ENCODE measurements at places on chromosomes 4 and X. TPM values are rescaled to one million over a fixed set of nuclear protein-coding genes. Genes with fewer than 3 reads are reported as not detected.

- ATAC-seq: no peak
Measured at GRCh38 chr4:45650545-45650944, 473.3 kb downstream of the GABRG1 start.

The FRMPD4 gene
- total RNA-seq: 2.5 TPM

DNA sequence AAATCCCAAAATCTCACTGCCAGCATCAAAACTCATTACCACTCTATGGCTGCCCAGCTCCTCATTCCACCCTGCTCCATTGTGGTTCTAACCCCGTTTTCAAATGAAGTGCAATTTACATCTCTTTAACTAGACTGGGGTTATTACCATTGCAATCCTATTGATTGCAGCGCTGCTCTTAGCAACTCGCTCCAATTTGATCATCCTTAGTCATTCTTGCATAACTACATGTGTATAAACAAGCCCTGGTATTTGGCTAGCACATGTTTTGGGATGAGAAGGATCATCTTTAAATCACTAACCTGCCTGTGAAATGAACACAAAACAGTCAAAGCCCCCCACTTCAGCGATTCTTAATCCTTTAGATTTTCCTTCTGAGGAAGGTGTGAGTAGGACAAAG lies 340.1 kb upstream of the PPARGC1A start:
- ATAC-seq: peak; percentile 41

- no peak for ATAC-seq
Measured at GRCh38 chrX:48940404-48940955, 16.9 kb downstream of the OTUD5 start.

DNA sequence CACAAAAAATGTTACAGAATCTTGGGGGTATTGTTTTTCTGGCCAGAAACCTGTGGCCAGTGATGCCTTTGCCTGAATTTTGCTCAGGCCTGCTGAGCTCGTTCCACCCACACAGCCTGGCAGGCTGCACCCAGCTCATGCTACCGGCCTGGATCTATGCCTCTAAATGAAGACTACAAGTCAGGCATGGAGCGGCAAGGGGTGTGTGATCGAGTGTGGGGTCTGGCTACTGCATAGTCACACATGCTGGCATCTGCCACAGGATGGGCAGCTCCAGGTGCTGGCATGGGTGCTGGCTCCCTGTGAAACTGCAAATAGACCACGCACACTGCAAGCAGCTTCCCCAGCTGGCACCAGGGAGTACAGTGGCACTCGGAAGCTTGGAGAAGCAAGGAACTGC lies 323.1 kb upstream of the POU3F4 start:
- no peak for ATAC-seq

The SPARCL1 gene
- total RNA-seq: 111 TPM

DNA sequence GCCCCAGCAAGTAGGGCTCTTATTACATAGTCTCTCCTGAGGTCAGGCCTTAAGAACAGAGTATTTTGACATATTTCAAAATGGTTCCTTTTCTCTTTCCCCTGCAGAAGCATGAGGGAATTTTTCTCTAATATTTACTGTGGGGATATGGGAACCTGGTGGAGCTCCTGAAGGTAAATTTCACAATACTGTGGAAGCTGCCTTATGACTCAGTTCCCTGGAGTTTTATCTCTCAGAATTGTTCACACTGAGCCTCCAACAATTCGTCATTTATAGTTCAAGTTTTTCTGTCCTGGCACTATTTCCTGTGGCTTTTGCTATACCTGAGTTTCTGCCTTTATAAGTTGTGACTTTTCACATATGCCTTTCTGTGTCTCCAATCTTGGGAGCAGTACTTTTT lies 607.2 kb upstream of the NDST4 start:
- ATAC-seq: no peak

DNA sequence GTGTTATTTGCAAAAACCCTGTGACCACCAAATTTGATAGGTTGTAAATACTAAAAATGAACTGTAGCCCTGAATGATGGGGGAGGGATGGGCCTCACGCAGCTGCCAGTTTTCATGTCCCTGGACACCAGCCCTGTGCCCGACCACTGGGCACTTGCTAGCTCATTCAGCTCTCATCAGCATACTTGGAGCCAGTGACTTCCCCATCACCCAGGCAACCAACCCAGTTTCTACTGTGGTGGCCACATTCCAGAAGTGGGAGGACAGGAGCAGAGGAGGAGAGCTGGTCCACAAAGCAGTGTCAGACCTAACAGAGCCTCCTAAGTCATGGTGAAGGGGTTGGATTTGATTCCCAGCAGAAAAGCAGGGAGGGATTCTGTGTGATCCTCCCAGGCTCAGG lies 128.2 kb downstream of the CPEB2 start:
- ATAC-seq: no peak

The SMIM31 gene
- 0.28 TPM for total RNA-seq

GRCh38 chrX:43121637-43122036 lies 343.7 kb upstream of the PPP1R2C start:
- ATAC-seq: no peak

GRCh38 chr4:124121461-124121971 lies 591.0 kb downstream of the ANKRD50 start:
- no peak for ATAC-seq

DNA sequence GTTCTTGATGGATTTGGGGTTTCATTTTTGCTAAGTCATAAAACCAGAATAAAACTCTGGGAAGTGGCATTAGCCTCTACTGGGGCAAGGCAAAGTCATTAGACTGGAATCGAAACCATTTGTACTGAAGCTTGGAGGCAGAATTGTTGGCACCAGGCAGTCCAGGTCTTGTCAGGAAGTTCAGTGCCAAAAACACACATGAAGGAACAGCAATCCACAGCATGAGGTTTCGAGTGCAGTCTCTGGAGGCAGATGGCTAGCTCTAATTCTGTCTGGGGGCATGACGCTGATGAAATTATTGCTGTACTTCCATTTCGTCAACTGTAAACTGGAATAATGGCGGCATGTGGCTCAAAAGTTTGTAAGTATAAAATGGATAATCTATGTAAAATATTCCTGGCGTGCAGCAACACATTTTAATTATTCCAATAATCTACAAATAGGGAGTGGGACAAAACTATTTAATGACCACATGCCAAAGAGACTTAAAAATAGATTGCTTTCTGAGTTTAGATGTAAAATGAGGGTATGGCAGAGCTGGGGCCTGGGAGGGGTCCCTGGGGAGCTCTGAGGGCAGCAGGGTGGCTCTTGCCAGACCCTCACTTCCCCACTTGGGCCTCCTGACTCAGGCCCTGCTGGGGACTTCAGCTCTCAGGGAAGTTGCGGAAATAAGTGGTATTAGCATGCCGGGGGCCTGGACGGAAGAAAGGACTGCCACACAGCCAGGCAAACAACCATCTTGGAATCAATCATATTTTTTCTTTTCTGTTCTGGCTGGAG lies 18.8 kb upstream of the CENPU start:
- ATAC-seq: no peak

DNA sequence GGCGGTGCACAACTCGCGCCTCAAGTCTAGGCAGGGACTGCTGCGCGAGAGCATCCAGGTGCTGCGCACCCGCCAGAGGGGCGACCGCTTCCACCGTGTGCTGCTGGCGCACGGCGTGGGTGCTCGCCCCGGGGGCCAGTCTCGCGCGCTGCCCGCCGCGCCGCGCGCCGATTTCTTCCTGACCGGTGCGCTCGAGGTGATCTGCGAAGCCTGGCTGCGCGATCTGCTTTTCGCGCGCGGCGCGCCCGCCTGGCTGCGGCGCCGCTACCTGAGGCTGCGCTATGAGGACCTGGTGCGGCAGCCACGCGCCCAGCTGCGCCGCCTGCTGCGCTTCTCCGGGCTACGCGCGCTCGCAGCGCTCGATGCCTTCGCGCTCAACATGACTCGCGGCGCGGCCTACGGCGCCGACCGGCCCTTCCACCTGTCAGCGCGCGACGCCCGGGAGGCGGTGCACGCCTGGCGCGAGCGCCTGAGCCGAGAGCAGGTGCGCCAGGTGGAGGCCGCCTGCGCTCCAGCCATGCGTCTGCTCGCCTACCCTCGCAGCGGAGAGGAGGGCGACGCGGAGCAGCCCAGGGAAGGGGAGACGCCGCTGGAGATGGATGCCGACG lies 1.3 kb downstream of the CHST7 start:
- ATAC-seq: peak; percentile 60

DNA sequence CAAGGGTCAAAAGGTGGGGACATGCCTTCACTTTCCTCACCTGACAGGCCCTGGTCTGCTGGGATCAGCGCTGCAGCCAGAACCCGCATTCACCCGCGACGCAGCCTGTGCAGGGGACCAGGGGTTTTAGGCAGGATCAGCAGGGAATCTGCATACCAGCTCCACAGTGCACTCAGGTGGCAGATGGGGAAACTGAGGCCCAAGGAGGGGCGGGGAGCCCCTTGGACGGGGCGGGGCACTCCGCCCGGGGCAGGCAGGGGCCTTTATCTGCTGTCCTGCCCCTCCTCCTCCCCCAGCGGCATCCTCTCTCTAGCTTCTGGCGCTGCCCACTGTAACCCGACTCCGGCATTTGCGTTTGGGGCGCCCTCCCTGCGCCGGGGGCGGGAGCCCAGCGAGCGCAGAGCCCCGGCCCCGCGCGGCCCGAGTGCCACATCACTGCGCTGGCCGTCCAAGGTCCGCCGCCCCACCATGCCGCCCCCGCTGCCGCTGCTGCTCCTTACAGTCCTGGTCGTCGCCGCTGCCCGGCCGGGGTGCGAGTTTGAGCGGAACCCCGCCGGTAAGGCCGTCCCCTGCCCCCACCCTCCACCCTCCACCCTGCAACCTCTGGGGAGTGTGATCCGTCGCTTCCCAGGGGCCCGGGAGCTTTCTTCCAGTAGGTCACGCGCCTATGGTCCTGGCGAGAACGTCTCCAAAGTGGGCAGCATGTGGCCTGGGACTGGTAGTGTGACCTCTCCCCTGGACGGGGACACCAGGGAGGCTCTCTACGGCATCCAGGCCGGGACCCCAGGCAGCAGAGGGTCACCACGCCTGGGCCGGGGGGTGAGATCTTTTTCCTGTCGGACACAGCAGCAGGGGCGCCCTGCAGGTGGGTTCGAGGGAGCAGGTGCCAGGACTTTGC lies at the start of gene CPZ:
Gene CPZ (plus strand): TSS at position 400 of the 898 bp plus-strand sequence. CDS start 69 bp downstream, at position 469.
- peak; percentile 75 for ATAC-seq

DNA sequence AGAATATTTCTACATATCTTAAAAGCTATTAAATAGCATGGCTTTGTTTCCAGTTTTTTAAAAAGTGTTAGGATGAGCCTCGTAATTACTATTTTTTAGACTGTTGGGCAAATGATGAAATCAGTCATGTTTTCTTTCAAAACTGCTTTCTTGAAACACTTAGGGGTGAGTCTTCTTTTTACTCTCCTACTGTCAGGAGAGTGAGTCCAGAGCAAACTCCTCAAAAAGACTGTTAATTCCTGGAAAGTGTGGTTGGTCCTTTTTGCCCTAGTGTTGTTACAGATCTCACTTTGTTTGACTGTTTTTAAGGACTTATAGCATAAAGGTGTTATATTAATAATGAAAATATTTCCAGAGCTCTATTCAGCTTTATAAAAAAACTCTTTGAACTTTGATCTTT lies 6.3 kb downstream of the GSTCD start:
- ATAC-seq: no peak

GRCh38 chrX:151505796-151506195 lies 57.7 kb upstream of the PASD1 start:
- no peak for ATAC-seq

DNA sequence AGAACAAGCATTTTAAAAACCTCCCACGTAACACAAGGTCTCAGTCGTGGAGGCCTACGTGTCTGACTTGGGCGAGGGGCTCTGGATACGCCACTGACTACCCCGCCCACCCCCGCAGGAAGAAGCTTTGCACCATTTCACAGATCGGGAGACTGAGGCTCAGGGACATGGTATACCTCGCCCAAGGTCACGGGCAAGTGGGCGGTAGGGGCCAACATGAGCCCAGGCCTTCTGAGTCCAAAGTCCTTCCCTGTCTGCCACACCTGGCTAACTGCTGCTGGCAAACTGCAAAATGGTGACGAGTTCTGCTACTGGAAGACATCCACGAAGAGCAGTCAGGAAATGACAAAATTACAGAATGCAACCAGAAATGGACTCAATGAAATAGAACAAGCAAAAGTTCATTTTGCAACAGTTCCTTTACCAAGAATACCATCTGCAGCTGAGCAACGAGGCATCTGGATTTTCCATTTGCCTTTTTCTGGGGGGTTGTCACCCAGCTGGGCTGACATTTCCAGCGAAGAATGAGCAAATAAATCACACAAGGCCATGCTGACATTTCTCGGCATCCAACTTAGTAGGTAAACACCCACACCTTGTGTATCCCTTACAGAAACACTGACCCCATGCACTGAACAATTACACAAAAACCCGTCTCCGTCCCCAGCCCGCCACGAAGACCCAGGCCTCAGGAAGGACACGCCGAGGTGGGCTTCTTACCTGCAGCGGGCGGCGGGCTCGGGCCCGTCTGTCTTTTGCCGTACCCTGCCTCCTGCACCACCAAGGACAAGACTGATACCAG lies 70.2 kb upstream of the AFAP1 start:
- ATAC-seq: peak; percentile 21

DNA sequence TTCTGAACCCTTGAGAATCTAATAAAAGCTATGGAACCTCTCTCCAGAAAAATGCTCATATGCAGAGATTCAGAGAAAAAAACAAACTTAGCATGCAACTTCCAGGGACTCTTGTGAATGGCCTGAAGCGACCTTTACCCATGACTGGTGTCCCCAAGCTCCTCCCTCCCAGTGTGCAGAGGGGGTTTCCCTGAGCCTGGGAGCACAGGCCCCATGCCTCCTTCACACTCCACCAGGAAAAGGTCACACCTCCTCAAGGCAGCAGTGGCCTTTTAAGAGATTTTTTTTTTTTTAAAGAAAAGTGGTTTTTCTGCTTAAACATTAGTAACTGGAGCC lies 13.3 kb upstream of the UBA6 start:
- ATAC-seq: no peak

DNA sequence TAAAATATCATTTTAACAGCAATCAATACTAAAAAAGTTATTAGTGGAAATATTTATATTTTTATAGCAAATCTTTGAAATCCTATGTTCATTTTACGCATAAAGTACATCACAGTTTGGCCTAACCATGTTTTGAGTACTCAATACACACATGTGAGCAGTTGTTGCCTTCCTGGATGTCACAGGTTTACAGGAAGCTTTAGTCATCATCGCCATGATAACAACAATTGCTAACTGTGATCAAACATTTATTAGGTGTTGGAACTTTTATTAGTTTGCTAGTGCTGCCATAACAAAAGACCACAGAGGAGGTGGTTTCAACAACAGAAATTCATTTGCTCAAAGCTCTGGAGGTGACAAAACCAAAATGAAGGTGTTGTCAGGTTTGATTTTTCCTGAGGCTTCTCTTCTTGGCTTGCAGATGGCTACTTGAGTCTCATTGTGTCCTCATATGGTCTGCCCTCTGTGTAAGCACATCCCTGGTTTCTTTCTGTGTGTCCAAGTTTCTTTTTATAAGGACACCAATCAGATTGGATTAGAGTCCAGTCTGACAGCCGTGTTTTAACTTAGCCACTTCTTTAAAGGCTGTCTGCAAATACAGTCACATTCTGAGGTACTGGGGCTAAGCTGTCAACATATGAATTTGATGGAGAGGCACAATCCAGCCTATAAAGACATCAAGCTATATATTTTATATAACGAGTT lies 43.1 kb upstream of the BOD1L1 start:
- ATAC-seq: no peak

DNA sequence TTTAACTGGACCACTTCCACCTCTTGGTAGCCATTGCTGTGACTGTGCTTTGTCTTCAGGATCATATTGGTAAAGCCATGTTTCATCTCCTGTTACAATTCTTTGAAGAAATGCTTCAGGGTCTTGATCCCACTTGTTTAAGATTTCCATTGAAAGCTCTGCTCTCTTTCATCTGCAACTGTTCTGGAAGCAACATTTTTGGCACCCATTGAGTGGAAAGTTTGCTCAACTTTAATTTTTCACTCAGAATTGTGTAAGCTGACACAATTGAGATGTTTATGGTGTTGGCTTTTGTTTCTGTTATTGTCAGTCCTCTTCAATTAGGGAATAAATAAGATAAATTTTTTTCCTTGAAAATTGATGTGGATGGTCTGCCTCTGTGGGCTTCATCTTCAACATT lies 237.4 kb downstream of the MAPK10 start:
- ATAC-seq: no peak
